Naive thymus-derived CD4-positive, alpha-beta T cell (primary cell): ENCODE measurements at places on chromosomes 3 and 15. TPM values are rescaled to one million over a fixed set of nuclear protein-coding genes. Genes with fewer than 3 reads are reported as not detected.
A peak's percentile ranks its signal among the peaks of the same experiment; 100 is the strongest.

DNA sequence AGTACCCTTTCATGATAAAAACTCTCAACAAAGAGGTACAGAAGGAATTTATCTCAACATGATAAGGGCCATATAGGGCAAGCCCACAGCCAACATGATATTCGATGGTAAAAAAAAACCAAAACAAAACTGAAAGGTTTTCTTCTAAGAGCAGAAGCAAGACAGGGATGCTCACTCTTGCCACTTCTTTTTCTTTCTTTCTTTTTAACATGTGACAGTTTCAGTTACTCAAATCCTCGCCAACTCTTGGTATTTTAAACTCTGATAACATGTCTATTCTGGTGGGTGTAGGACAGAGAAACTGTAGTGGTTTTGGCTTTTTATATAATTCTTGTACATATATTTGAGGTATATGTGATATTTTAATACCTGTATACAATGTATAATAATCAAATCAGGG lies 74.0 kb upstream of the NMNAT3 start:
- no peak overlapping the region for H3K27ac ChIP-seq
- H3K4me1 ChIP-seq = no peaks in the 10 kb centered on the region
- no peak overlapping the region for H3K4me3 ChIP-seq

The GNB5 gene
- total RNA-seq = 80.0 TPM

- H3K36me3 ChIP-seq = no peaks in the 10 kb centered on the region
- H3K27ac ChIP-seq = no peak overlapping the region
- H3K4me3 ChIP-seq = no peak overlapping the region
- H3K27me3 ChIP-seq = peaks cover 1% of the 10 kb centered on the region
Measured at GRCh38 chr3:129599607-129600006, 6.9 kb downstream of the PLXND1 start.

GRCh38 chr3:165233501-165234195 lies 37.5 kb upstream of the SLITRK3 start:
- no peaks in the 10 kb centered on the region for H3K36me3 ChIP-seq
- no peak for DNase-seq
- no peaks in the 10 kb centered on the region for H3K27me3 ChIP-seq
- H3K4me3 ChIP-seq = no peak overlapping the region

GRCh38 chr3:11377719-11378118 lies 105.5 kb downstream of the ATG7 start:
- H3K27me3 ChIP-seq = no peaks in the 10 kb centered on the region
- DNase-seq = no peak
- peaks cover 10% of the 10 kb centered on the region for H3K36me3 ChIP-seq
- no peaks in the 10 kb centered on the region for H3K4me1 ChIP-seq
- no peak overlapping the region for H3K4me3 ChIP-seq

The CCR5 gene
- 0.66 TPM for total RNA-seq

GRCh38 chr15:66743703-66744536 lies 41.9 kb downstream of the SMAD6 start:
- H3K4me3 ChIP-seq = no peak overlapping the region
- DNase-seq = no peak
- no peaks in the 10 kb centered on the region for H3K36me3 ChIP-seq
- H3K4me1 ChIP-seq = no peaks in the 10 kb centered on the region
- H3K27me3 ChIP-seq = no peaks in the 10 kb centered on the region

GRCh38 chr15:48185529-48185928 lies 5.9 kb upstream of the CTXN2 start:
- no peak for DNase-seq
- H3K36me3 ChIP-seq = no peaks in the 10 kb centered on the region
- no peaks in the 10 kb centered on the region for H3K27me3 ChIP-seq
- H3K4me1 ChIP-seq = no peaks in the 10 kb centered on the region
- no peak overlapping the region for H3K27ac ChIP-seq
- no peak overlapping the region for H3K4me3 ChIP-seq

The ST8SIA2 gene
- not detected in 2 replicates for total RNA-seq

The CCR2 gene
- total RNA-seq = 31.4 and 34.9 TPM in 2 replicates

The MAP4 gene
- total RNA-seq = 34.3 TPM

DNA sequence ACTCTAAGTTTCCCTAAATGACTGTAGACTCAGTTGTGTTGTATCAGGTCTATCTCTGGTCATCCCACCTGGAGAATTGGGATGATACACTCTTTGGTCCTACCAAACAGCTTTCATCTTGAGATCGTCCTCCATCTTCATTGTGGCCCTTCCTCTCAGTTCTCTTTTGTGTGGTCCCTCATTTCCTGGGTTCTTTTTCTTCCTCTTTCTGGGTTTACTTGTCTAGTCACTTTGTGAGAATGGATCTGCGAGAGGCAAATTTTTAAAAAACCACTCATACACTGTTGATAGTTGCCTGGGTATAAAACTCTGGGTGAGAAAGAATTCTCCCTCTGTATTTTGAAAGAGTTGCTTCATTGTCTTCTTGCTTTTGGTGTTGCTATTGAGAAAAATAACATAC lies 6.0 kb upstream of the AMOTL2 start:
- no peaks in the 10 kb centered on the region for H3K36me3 ChIP-seq
- H3K4me3 ChIP-seq = no peak overlapping the region
- H3K4me1 ChIP-seq = no peaks in the 10 kb centered on the region
- H3K27ac ChIP-seq = no peak overlapping the region
- DNase-seq = no peak

GRCh38 chr3:68135067-68135466 lies 480.7 kb upstream of the SUCLG2 start:
- no peak for DNase-seq
- no peaks in the 10 kb centered on the region for H3K27me3 ChIP-seq
- no peaks in the 10 kb centered on the region for H3K36me3 ChIP-seq
- H3K4me3 ChIP-seq = no peak overlapping the region

DNA sequence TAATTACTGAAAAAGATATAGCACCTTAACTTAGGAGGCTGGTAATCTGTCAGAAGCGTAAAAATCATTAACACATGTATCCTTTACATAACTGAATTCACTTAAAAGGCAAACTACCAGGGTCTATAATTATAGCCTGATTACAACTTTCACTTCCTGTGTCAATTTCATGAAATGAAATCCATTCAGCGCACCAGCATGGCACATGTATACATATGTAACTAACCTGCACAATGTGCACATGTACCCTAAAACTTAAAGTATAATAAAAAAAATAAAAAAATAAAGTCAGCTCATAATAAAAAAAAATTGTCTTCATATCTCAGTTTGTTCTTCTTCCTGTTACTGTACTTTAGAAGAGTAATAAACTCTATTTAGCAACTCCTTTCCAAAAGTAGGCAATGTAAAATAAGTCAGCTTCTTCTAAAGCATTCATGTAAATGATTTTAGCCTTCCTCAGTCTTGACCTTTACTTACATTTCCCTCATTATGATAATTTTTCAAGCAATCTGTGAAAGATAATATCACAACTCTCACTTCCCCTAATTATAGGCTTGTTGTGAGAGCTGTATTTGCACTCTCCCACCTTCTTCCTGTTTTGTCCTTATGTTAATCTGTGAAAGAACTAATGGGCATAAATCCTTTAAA lies 50.1 kb downstream of the KBTBD8 start:
- H3K4me3 ChIP-seq = no peak overlapping the region
- H3K4me1 ChIP-seq = no peaks in the 10 kb centered on the region
- no peak for DNase-seq
- H3K36me3 ChIP-seq = no peaks in the 10 kb centered on the region
- no peak overlapping the region for H3K27ac ChIP-seq

GRCh38 chr3:189334064-189334920 lies 162.5 kb downstream of the TPRG1 start:
- H3K27me3 ChIP-seq = no peaks in the 10 kb centered on the region
- peaks cover 18% of the 10 kb centered on the region for H3K4me1 ChIP-seq
- H3K27ac ChIP-seq = no peak overlapping the region
- H3K4me3 ChIP-seq = no peak overlapping the region
- no peaks in the 10 kb centered on the region for H3K36me3 ChIP-seq

GRCh38 chr3:8987645-8988383 lies 24.5 kb upstream of the RAD18 start:
- no peaks in the 10 kb centered on the region for H3K4me1 ChIP-seq
- no peak overlapping the region for H3K4me3 ChIP-seq
- no peak overlapping the region for H3K27ac ChIP-seq
- no peaks in the 10 kb centered on the region for H3K36me3 ChIP-seq
- DNase-seq = peak; percentile 66

- no peak overlapping the region for H3K27ac ChIP-seq
- H3K36me3 ChIP-seq = no peaks in the 10 kb centered on the region
- no peaks in the 10 kb centered on the region for H3K4me1 ChIP-seq
- H3K4me3 ChIP-seq = no peak overlapping the region
Measured at GRCh38 chr3:55897573-55898224, 410.6 kb upstream of the WNT5A start.

The FAM81A gene
- total RNA-seq = not detected

DNA sequence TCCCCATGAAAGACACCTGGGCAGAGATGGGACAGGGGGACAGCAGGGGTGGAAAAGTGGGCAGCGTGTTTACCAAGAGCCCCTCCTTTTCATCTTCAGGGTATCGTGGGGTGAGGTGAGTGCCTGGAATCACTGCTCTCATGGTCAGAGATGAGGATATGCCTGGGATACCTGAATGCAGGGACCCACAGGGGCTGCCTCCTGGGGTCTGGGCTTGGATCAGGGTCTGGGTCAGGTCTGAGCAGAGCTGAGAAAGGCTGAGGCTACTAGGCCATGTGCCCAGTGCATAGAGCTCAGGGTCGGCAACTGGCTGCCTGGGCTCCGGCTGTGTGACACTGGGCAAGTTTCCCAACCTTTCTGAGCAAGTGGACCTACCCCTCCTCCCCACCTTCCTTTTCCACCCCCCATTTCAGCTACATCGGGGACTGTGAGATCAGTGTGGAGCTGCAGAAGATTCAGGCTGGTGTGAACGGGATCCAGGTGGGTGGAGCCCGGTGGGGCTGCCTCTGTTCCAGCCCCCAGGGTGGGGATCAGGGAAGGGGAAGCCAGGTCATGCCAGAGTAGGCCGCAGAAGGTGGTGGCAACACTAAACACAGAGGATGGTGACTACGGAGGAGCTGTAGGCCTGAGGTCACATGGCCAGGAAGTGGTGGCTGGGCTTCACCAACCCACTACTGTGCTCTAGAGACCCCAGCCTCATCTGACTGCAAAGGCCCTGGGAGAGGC lies 24.5 kb downstream of the ESYT3 start:
- H3K27me3 ChIP-seq = no peaks in the 10 kb centered on the region
- H3K27ac ChIP-seq = no peak overlapping the region
- DNase-seq = no peak
- H3K4me1 ChIP-seq = no peaks in the 10 kb centered on the region
- H3K4me3 ChIP-seq = no peak overlapping the region

- no peak overlapping the region for H3K27ac ChIP-seq
- H3K27me3 ChIP-seq = no peaks in the 10 kb centered on the region
- H3K4me3 ChIP-seq = no peak overlapping the region
- H3K4me1 ChIP-seq = no peaks in the 10 kb centered on the region
Measured at GRCh38 chr15:64067564-64068030, 21.3 kb upstream of the DAPK2 start.

DNA sequence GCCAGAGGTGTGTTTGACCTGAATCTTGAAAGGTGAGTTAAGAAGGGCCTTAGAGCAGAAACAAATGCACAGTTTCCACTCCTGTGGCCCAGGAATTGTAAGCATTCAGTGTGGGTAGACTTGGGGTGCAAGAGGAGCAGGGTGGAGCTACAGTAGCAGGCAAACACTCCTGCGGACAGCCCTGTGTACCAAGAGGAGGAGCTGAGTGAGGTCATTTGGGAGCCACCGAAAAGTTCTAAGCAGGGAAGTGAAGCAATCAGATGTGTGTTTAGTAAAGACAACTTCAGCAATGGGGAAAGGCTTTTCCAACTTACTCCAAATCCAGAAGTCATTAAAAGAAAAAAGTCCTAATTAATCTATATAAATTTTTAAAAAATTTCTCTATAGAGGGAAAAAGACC lies 99.3 kb downstream of the ARHGEF26 start:
- no peak overlapping the region for H3K27ac ChIP-seq
- H3K36me3 ChIP-seq = no peaks in the 10 kb centered on the region
- H3K4me3 ChIP-seq = no peak overlapping the region
- no peaks in the 10 kb centered on the region for H3K27me3 ChIP-seq
- H3K4me1 ChIP-seq = no peaks in the 10 kb centered on the region
- no peak for DNase-seq

The PIGX gene
- total RNA-seq = 55.7 and 58.5 TPM in 2 replicates

The EEFSEC gene
- 17.9 and 18.1 TPM in 2 replicates for total RNA-seq

DNA sequence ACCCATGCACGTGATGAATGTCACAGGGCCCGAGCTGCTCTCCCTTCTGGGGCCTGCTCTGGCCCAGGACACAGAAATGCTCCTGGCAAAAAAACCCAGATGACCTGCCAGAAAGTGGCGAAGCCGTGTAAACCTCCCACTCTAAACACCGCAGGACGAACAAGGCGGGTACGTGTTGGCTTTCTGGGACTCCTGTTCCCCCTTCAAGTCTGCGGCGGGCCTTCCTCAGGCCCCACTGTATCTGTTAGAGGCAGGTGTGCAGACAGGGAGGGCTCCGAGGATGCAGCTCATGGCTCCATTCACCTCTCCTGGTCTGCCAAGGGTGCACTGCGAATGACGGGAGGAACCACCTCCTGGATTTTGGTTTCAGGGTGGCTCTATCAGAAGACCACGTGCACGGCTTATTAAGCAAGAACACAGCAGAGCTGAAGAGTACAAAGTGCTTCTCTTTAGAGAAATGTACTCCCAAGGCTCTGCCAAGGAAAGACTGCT lies 173.8 kb downstream of the ADAMTS17 start:
- no peak overlapping the region for H3K4me3 ChIP-seq
- no peak overlapping the region for H3K27ac ChIP-seq
- H3K36me3 ChIP-seq = no peaks in the 10 kb centered on the region

GRCh38 chr3:60856257-60857046 lies 394.8 kb downstream of the FHIT start:
- H3K36me3 ChIP-seq = no peaks in the 10 kb centered on the region
- H3K4me3 ChIP-seq = no peak overlapping the region
- no peak for DNase-seq
- H3K27ac ChIP-seq = no peak overlapping the region
- H3K4me1 ChIP-seq = no peaks in the 10 kb centered on the region

DNA sequence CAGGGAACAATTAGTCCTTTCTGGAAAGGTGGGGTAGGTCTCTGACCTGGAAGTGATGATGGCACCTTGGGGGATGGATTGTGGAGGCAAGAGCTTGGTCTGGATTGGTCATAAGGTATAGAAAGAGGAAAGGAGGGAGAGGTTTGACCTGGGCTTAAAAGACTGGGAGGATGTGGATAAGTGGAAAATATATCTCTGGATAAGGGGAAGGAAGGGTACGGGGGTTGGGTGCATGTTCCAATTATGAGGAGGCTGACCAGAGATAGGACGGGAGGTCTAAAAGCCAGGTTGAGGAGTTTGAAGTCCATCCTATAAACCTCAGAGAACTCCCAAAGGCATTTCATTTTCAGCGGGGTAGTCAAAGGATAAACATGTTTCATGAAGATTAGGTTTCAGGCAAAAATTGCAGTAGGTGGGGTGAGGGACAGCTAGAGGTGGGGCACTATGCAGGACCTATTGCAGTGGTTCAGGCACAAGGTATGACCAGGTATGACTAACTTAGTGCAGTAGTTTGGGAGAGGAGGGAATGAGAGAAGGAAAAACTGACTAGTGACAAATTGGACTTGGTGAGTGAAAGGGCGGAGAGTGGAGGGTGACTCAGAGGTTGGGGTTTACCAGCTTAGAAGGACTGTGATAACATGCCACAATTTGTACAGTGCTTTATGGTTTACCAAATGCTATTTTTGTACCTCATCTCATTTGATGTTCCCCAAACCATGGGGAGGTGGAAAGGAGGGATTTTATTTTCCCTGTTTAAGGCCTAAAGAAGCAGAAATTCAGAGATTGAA lies 10.7 kb downstream of the PDE8A start:
- H3K27ac ChIP-seq = no peak overlapping the region
- H3K4me1 ChIP-seq = peaks cover 27% of the 10 kb centered on the region
- H3K4me3 ChIP-seq = no peak overlapping the region
- no peaks in the 10 kb centered on the region for H3K36me3 ChIP-seq
- peak; percentile 48 for DNase-seq

The CDC25A gene
- 0.61 TPM for total RNA-seq
